T follicular helper cell (primary cell): ENCODE measurements at places on chromosomes 6 and 20.

DNA sequence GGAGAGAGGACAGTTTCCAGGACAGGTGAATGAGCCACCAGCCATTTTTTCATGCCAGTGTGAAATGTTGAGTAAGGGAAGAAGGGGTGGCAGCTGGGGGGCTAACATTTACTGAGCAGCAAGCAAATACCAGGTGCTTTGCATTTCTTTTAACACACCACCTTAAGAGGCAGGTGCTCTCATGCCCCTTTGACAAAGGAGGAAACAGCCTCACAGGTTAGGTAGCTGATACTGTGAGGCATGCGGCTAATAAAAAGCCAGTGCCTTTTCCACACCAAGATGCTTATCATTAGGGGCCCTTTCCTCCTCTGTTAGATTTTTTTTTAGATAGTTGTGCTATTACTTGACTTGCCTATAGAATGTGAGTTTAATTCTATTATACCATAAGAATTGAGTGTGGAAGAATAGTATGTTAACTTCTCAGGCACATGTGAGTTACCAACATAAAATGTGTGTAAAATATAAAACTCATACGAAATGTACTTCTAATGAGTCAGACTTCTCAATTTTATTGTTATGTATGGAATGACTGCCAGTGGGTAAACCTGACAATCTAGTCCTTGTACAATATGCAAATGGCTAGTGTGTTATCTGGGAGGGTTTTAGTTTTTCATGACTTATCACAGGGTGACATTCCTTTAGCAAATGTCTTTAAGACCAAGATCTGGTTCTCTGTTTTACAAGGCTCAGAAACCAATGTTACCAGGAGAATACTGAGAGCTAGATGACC lies 260.0 kb downstream of the TMEM242 start:
- DNase-seq, result no peak

- no peak for DNase-seq
Observed at GRCh38 chr20:37803438-37804307, 99.3 kb upstream of the VSTM2L start.

DNA sequence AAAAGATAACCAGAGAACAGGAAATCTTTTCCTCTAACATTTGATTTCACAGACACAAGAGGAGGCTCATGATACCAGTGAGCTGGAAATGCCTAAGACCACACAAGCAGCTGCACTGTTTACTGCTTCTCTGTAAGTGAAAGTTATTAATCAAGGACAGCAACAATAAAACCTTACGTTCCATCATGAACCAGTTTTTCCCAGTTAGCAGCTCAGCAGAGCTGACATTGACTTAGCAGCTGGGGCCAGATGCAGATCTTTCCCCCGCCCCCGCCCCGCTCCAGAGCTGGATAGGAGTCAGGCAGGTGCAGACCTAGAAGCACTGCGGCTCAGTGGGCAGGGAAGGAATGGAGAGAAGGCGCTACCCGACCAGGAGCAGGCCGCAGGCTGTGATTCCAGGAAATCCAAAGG lies 275.2 kb downstream of the GMDS start:
- no peak for DNase-seq

DNA sequence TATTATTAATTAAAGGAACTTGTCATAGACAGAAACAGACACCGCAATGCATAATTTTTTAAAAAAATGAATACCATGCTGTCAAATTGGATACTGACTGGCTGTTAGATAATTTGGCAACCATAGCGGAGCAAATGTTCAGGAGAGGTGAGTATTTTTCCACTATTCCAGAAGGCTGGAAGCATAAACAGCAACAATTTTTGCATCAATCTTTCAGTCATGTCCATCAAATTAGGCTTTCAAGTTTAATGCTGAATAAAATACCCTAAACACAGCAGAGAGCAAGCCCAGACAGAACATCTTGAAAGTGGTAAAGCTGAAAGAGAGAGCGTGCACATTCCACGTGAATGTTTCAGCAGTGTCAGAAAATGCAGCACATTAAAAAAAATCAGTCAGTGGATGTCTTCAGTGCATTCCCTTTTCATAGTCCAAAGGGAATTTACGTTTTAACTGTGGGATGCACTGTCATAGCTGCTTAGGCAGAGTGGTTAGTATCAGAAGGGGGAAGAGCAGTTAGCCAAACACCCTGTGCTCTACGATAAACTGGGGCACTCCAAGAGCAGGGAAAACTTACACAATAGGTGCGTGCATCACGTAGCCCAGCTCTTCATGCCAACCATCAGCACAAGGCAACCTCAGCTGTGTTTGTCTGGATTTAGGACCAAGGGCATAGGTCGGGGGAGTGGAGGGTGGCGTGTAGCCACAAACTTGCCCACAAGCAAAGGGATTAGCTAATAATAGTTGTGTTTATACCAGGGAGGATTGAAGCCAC lies 116.2 kb upstream of the STMND1 start:
- no peak for DNase-seq

- DNase-seq, result no peak
Observed at GRCh38 chr6:7526755-7527154, 14.7 kb upstream of the DSP start.

DNA sequence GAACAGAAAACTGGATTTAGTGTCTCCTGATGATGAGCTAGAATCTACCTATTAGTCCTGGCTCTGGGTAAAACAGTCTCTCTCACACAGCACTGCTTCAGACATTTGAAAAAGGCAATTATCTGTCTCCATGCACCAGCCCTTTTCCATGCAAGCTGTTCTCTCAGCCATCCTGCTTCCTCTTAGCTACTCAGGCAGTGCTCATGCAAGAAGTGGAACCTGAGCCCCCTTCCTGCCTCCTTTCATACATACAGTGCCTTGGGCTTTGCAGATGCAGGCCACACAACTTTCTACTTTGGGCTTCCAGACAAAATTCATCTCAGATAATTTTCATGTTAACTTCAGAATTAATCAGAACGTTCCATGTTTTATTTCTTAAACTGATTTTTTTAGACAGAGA lies 151.3 kb downstream of the RALGAPA2 start:
- no peak for DNase-seq

DNA sequence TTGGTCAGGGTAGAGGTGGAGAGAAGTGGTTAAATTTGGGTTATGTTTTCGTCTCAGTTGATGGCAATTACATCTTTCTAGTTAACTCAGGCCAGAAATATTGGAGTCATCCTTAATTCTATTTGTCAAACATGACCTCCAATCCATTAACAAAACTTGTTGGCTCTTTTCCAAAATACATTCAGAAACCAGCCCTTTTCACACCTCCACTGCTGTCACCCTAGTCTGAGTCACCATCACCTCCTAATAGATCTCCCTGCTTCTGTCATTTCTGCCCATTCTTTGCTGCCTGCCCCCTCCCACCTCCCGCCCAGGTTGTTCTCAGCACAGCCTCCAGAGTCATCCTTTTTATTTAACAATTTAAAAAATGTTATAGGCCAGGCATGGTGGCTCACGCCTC lies 3.0 kb upstream of the ABCF1 start:
- DNase-seq, result no peak

DNA sequence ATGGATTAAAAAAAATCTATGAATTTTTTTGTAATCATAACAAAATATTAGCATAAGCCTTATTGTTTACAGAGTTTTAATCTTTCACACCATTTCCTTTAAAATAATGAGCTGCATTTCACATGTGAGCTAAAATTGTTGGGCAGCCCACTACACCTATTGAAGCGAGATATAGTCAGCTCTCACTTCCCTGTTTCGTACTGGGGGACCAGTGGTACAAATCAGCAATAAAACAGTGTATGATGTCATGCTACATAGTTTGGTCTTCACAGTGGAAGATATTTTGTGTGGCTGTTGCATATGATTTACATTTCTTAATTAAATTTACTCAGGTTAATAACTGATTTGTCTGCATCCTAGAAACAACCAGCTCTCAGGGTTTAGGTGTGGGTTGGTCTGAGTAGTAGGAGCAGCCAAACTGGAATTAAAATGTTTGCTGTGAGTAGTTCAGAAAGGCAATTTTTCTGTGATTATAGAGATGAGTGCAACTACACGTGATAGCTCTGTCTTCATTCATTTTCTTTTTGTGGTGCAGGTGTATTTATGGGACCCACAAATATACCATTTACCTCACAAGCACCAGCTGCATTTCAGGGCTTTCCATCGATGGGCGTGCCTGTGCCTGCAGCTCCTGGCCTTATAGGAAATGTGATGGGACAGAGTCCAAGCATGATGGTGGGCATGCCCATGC lies 99.3 kb downstream of the B3GAT2 start:
- DNase-seq, result no peak

DNA sequence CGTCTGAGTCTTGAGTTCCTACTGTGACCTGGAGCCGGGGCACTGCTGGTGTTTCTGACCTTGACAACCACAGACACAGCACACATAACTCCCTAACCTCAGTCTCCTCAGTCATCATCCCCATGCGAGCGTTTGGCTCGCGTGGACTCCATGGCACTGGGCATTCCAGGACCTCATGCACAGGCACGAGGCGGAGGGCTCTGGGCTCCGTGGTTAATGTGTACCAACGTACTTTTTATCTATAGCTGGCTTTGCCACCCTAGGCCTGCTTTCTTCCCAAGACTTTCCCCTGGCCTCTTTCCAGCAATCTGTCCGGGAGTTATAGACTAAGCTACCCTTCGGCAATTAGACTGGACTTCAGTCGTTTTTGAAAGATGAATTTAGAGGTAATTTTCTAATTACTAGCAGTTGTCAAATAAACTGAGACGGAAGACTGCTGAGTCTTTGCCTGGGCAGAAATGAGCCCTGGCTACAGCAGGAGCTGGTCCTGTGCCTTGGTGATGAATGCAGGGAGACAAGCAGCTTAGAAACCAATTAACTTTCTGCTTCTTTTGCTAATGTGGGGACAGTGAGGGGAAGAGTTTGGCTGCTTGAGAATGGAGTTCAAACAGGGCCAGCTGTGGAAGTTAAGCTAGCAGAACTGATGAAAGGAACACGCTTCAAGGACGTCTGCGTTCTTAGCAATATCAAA lies 16.1 kb upstream of the CTCFL start:
- DNase-seq, result no peak

- no peak for DNase-seq
Observed at GRCh38 chr6:137136065-137136464, 37.4 kb downstream of the IL22RA2 start.

DNA sequence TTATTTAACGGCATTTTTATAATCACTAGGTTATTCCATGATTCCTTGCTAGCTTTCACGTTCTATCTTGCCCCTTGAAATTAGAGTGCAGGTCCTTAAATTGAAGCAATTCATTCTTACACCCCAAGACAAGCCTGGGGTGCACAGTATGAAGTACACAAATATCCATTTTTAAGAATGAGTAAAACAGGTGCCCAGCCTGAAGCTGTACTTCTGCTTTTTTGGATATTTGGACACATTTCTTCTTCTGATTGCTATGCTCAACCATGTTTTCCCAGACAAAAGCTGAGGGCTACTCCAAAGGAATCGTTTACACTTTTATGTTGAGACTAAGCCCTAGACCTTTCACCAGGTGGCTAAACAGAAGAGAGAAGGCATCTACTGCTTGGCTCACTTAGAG lies 7.9 kb upstream of the TAGAP start:
- DNase-seq, result no peak

DNA sequence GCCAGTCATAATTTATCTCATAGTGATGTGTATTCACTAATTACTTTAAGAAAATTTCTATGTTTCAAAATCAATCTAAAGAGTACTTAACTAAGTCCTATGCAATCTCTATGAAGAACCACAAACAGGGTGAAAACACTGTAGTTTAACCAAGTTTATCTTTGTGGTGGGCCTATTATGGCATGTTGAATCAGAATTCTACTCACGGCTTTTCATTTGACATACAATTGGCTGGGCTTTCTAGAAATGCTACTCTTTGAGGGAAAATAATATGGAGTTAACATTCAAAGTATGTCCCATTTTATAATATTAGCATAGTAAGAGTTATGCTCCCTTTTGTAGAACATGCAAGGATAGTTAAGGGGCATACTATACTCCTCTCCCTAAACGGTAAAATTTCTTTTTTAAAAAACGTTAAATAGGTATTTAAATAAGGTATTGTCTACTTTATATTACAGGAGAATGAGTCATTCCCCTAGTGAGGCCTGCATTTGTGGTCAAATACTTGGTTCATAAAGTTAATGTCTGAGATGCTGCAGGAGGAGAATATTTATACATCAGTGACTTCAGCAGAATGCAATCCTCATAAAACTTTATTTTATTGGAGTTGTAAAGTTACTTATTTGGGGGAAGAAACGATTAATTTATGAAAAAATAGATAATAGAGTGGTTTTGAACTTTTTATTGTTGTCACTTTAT lies 1.8 kb downstream of the MOXD1 start:
- DNase-seq, result no peak

- DNase-seq, result no peak
Observed at GRCh38 chr6:128600397-128600951, 80.1 kb upstream of the PTPRK start.

DNA sequence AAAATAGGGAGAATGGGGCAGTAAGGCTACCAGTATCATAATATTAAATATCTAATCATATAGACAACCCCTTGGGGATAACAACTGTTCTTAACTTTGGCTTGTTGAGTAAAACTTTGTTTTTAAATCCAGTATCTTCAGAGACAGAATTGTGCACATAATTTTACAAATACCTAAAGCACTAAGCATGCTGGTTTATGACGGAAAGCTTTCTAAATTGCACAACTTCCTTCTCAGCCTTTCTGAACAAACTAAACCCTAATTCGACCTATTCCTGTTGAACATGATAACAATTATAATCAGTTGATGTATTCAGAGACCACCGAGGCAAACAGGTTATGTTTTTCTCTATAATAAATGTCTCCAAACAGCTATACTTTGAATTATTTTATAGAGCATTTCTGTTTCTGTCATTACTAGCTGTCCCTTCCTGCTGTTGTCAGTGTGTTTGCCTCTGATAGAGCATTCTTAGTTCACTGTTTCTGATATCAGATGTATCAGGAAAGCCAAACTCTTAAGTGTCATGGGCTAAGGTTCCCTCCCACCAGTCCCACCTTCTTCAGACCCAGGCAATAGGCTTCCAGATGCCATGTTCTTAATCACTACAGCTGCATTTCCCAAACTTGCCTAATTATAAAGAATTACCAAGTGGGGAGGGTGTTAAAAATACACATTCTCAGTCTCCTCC lies 8.7 kb downstream of the ZHX3 start:
- no peak for DNase-seq

DNA sequence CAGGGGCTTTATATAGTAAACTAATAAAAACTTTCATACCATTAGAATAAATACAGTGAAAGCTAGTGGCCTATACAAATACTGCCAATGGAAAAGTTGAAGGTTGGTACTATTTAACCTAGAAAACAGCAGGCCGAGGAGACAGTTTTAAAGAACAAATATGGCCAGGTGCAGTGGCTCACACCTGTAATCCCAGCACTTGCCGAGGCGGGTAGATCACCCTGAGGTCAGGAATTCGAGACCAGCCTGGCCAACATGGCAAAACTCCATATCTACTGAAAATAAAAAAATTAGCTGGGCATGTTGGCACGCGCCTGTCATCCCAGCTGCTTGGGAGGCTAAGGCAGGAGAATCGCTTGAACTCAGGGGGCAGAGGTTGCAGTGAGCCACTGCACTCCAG lies 24.8 kb downstream of the GLYATL3 start:
- DNase-seq, result no peak

- DNase-seq, result no peak
Observed at GRCh38 chr6:11852061-11852651, 73.6 kb upstream of the ADTRP start.
